Fibroblast of lung (primary cell): ENCODE measurements at places on chromosomes 2 and 18. TPM values are rescaled to one million over a fixed set of nuclear protein-coding genes. Genes with fewer than 3 reads are reported as not detected.
A peak's percentile ranks its signal among the peaks of the same experiment; 100 is the strongest.

GRCh38 chr2:43085929-43086328 lies 140.5 kb downstream of the ZFP36L2 start:
- peak; percentile 21 for DNase-seq

- DNase-seq, result no peak
Measured at GRCh38 chr18:76589316-76589715, 94.3 kb upstream of the ZNF516 start.

DNA sequence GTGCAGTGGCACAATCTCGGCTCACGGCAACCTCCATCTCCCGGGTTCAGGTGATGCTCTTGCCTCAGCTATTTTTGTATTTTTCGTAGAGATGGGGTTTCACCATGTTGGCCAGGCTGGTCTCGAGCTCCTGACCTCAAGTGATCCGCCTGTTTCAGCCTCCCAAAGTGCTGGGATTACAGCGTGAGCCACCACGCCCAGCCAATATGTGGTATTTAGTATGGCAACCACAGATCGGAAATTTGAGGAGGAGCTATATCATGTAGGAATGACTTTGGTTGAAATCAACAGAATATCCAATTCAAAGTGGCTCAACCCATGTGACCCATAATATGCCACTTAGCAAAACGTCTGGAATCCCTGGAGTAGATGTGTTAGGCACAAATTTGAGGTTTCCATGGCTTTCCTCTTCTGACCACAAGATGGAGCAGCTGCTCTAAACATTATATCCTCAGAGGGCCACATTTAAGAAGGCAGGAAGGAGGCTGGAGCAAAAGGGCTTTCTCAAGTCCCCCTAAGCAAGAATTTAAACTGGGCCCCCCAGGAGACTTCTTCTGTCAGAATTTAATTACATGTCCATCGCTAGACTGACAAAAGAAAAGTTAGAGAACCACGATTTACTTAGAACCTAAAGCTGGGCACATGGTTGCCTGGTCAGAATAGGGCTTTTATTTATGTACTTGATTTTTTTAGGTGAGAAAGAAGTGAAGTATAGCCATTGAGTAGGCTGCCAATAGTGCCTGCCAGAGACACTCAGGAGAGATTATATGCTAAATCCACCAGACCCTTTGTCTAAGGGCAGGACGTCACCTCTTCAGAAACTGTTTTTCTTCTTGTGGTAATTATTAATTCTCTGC lies 49.6 kb upstream of the ITSN2 start:
- peak; percentile 80 for DNase-seq

GRCh38 chr2:61737841-61738240 lies 116.0 kb downstream of the FAM161A start:
- no peak for DNase-seq

- DNase-seq, result no peak
Measured at GRCh38 chr2:191806396-191806795, 40.5 kb downstream of the CAVIN2 start.

The COL5A2 gene
- 93.1 and 353 TPM in 2 replicates for polyA plus RNA-seq
